ENCODE measurements at places on chromosomes 12 and 14. TPM values are rescaled to one million over a fixed set of nuclear protein-coding genes. Genes with fewer than 3 reads are reported as not detected.
A peak's percentile ranks its signal among the peaks of the same experiment; 100 is the strongest.

GRCh38 chr12:125734137-125734536 is 668.9 kb downstream of the AACS start:
- H3K27ac ChIP-seq, result no peak overlapping the region
- no peaks in the 10 kb centered on the region for H3K36me3 ChIP-seq
- no peaks in the 10 kb centered on the region for H3K27me3 ChIP-seq
- H3K4me3 ChIP-seq, result no peak overlapping the region

KCNC2 gene
- total RNA-seq, result not detected

GRCh38 chr14:76762411-76763095 is 1.3 kb downstream of the VASH1 start:
- peaks cover 18% of the 10 kb centered on the region for H3K4me1 ChIP-seq
- no peak for DNase-seq
- no peaks in the 10 kb centered on the region for H3K36me3 ChIP-seq

DNA sequence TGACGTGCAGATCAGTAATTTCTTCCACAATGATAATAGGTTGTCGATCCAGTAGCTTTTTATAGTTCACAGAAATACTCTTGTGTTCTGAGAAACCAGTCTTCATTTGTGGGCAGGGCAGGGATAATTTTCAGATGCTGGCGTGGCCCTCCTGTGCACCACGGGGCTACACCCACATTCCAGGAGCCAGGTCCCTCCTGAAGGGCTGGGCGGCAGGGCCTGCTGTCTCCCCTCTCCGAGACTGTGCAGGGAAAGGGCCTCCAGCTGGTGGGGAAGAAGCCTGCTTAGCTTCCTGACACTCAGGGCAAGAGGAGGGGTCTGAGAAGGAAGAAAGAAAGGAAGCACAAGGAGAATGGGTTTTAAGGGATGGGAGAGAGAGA is 94.9 kb downstream of the ADGRD1 start:
- DNase-seq, result no peak
- H3K4me3 ChIP-seq, result no peak overlapping the region
- H3K27me3 ChIP-seq, result no peaks in the 10 kb centered on the region
- no peaks in the 10 kb centered on the region for H3K4me1 ChIP-seq

DNA sequence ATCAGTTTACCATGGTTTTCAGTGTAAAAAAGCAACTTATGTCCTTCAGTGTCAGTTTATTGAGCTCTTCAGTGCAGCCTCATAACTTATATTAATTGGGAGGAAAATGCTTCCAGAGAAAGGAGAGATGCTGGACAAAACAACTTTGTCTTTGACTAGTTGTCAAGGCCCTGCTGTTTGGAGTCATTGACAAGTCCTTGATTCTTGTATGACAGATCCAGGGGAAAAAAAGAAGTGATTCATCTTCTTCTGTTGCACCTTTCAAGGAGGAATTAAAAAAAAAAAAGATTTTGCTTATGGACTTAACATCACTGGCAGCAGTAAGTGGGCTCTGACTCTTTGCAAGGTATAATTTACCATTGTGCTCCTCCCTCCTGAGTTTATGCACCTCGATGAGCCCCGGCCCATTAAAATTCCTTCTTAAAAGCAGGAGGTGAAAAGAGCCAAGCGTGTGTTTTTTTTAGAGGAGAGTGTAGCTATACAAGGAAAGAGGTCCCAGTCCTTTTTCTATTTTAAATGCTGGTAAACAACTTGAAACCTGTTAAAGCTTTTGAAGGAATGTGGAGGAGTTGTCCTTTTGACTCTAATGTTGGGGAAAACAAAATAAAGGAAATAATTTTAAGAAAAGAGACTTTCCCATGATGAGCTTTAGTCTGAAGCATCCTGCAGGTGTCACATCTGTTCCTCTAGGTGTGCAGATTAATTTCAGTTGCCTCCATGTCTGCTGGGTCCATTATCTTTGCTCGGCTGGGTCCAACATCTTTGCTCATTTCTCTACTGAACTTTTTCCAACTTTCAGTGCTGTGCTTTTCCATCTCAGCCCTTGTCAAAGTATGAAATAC is 431.6 kb downstream of the RAD51B start:
- no peaks in the 10 kb centered on the region for H3K27me3 ChIP-seq
- no peak for DNase-seq
- no peak overlapping the region for H3K4me3 ChIP-seq
- peaks cover 15% of the 10 kb centered on the region for H3K4me1 ChIP-seq

PTCSC3 gene
- not detected for total RNA-seq

DNA sequence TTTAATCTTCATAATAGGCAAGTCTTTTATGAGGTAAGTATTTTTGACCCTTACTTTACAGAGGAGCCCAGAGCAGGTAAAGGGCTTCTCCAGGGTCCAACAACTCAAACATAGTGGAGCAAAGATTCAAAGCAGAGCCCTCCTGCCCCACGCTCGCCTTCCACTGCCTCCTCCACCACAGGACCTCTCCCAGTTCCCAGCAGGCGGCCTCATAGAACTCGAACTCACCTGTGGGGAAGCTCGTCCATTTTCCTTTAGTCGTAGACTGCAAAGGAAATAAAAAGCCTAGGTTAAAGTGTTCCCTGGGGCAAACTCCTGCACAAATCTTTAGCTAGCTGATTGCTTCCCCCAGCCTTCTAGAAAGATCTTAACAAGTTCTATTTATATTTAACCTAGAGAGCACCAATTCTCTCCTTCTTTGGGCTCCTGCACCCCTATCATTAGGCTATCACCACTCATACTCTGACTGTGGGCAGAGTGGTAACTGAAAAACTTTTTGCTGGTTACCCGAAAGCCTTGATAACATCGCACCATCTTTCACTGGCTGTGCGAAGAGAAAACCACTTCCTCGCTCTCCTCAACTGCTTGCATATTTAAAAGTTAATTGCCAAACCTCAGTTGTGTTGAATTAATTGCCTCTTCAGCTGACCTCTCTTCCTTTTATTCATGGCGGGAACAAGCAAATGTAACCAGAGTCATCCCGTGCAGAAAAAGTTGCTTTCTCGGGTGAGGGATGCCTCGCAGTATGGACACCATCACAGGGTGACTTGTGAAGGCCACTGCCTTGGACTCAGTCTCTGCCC is 299.6 kb downstream of the DPF3 start:
- DNase-seq, result peak; percentile 82
- H3K27me3 ChIP-seq, result peaks cover 47% of the 10 kb centered on the region
- H3K4me1 ChIP-seq, result peaks cover 70% of the 10 kb centered on the region
- H3K27ac ChIP-seq, result peak overlapping the region; percentile 89

RNASE7 gene
- not detected for total RNA-seq

FOXG1 gene
- not detected for total RNA-seq

DNA sequence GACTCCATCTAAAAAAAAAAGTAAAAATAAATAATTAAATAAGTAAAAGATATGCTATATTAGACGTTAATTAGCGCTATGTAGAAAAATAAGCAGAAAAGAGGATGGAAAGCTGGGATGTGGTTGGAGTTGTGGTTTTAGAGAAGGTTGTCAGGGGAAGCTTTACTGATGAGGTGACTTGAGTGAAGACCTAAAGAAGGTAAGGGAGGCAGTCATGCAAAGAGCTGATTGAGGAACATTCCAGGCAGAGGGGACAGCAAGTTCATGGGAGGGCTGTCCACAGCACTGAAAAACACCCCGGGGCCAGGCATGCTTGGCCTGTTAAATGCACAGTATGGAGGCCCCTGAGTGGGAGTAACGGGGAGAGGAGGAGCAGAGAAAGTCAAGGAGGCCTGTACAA is 15.7 kb downstream of the SMAGP start:
- no peak overlapping the region for H3K4me3 ChIP-seq
- H3K4me1 ChIP-seq, result peaks cover 4% of the 10 kb centered on the region
- DNase-seq, result no peak
- no peaks in the 10 kb centered on the region for H3K36me3 ChIP-seq

- no peak overlapping the region for H3K4me3 ChIP-seq
- DNase-seq, result no peak
- peaks cover 16% of the 10 kb centered on the region for H3K36me3 ChIP-seq
- peaks cover 28% of the 10 kb centered on the region for H3K4me1 ChIP-seq
- H3K27me3 ChIP-seq, result no peaks in the 10 kb centered on the region
These were observed 2.4 kb upstream of the RNF34 start for GRCh38 chr12:121397521-121397920.

DNA sequence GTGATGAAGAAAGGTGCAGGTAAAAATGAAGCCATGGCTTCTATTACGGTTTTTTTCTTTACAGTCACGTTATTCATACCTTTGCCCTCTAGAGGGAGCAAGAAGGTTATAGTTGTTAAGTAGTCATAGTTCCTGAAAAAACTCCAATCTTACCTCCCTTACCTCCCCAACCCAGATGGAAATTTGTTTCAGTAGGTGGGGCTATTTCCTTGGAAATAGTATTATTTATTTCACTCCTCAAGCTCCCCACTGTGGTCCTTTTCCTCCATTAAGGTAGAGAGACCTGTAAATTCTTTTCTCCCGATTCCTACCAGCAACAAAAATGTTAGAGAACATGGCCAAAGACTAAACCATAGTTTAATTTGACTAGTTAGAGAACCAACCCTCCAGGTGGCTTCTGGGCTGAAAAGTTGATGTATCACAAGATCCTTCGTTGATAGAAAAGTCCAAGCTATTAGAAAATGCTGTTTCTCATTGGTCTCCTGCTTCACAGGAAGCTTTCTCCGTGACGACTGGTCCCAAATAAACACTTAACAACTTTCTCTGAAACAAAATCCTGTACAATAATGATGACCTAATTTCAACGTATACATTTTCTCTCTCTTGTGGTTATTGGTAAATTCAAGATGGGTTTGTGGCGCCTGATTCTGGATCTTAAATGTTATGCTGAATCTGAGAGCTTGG is 43.5 kb downstream of the TMX1 start:
- H3K27ac ChIP-seq, result no peak overlapping the region
- H3K36me3 ChIP-seq, result no peaks in the 10 kb centered on the region
- no peaks in the 10 kb centered on the region for H3K4me1 ChIP-seq
- H3K27me3 ChIP-seq, result no peaks in the 10 kb centered on the region
- DNase-seq, result no peak

GRCh38 chr14:72966038-72966437 is 39.8 kb downstream of the DCAF4 start:
- peaks cover 15% of the 10 kb centered on the region for H3K4me1 ChIP-seq
- no peak overlapping the region for H3K4me3 ChIP-seq
- H3K36me3 ChIP-seq, result peaks cover 13% of the 10 kb centered on the region
- no peak overlapping the region for H3K27ac ChIP-seq
- no peak for DNase-seq
- H3K27me3 ChIP-seq, result no peaks in the 10 kb centered on the region

DNA sequence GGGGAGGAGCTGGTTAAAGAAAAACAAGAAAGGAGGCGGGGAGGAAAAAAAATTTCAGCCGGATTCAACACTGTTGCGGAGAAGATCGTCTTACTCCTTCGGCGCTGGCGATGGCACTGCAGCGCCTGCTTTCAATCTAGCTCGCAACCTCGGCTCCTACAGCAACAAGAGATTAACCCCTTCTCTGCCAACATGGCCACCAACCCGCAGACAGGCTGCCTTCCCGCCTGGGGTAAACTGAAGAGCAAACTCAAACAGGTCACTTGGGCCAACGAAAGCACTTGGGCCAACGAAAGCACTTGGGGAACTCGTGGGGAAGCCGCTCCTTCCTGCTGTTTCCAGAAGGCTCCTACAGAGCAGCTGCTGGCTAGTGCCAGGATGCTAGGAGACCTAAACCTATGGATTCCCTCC is 73.7 kb downstream of the CIT start:
- H3K36me3 ChIP-seq, result peaks cover 32% of the 10 kb centered on the region
- no peak for DNase-seq
- no peaks in the 10 kb centered on the region for H3K4me1 ChIP-seq

- H3K4me3 ChIP-seq, result peak overlapping the region; percentile 75
- peaks cover 19% of the 10 kb centered on the region for H3K4me1 ChIP-seq
- H3K27me3 ChIP-seq, result peaks cover 48% of the 10 kb centered on the region
- H3K27ac ChIP-seq, result no peak overlapping the region
- no peaks in the 10 kb centered on the region for H3K36me3 ChIP-seq
These were observed 1.1 kb upstream of the ITGA7 start for GRCh38 chr12:55708695-55709233.

DNA sequence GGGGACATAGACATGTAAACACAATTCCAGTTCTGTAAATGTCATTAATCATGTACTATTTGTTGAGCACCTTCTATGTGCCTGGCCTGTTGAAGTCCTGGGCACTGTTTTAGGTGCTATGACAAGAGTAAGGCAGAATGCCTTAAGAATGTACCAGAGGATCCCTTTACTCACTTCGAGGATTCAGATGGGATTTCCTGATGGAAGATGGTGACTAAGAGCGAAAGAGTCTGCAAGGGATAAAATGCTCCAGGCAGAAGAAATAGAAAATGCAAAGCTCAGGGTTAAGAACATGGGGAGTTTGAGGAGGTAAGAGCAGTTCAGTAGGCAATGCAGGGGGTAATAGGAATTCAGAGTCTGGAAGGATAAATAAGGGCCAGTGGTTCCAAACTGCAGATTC is 671.3 kb upstream of the TBX3 start:
- H3K4me3 ChIP-seq, result no peak overlapping the region
- no peaks in the 10 kb centered on the region for H3K36me3 ChIP-seq

- DNase-seq, result no peak
- no peak overlapping the region for H3K27ac ChIP-seq
- H3K4me1 ChIP-seq, result no peaks in the 10 kb centered on the region
- no peaks in the 10 kb centered on the region for H3K36me3 ChIP-seq
- H3K4me3 ChIP-seq, result no peak overlapping the region
These were observed 50.1 kb downstream of the SLC2A13 start for GRCh38 chr12:40055776-40056175.

- H3K36me3 ChIP-seq, result peaks cover 88% of the 10 kb centered on the region
- H3K27me3 ChIP-seq, result no peaks in the 10 kb centered on the region
- H3K4me3 ChIP-seq, result peak overlapping the region; percentile 80
These were observed 98.8 kb downstream of the DAD1 start for GRCh38 chr14:22489957-22490950.

DNA sequence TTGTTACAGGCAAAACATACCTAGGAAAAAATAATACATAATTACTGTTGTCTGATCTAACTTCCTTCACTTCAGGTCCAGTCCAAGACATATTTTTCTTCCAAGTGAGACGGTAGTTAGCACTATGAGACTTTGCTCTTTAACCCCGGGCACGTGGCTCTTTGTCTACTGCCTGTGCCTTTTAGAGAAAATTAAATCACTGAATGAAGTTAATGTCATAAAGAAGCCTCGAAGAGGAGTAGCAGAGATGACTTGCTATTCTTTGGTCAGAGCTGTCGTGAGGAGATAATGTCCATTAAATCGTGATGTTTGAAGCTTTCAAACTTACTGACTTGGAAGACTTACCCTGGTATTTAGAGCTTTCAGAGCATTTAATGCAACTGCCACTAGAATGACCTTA is 8.7 kb downstream of the TESPA1 start:
- H3K27me3 ChIP-seq, result no peaks in the 10 kb centered on the region
- H3K36me3 ChIP-seq, result peaks cover 93% of the 10 kb centered on the region
- H3K4me1 ChIP-seq, result peaks cover 86% of the 10 kb centered on the region
- peak overlapping the region; percentile 9 for H3K4me3 ChIP-seq
- DNase-seq, result no peak
